ENCODE measurements at places on chromosomes 13 and 19.

DNA sequence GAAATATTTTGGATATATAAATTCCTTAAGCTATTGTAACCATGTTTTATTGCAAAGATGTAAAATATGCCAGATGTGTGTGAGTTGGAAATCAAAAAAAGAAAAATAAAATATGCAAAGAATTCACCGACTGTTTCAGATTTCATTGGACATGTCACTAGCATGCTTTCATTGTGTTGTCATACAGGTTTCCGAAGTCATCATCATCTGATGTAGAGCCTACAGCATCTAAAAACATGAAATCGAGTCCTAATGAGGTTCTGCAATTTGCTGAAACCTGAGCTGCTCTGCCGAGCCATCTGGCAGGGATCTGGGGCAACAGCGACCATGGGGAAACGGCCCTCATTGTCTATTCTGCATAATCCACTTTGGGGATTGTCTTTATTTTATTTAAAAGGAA, 196.1 kb upstream of the MAB21L1 start:
- DNase-seq, result peak; percentile 71

DNA sequence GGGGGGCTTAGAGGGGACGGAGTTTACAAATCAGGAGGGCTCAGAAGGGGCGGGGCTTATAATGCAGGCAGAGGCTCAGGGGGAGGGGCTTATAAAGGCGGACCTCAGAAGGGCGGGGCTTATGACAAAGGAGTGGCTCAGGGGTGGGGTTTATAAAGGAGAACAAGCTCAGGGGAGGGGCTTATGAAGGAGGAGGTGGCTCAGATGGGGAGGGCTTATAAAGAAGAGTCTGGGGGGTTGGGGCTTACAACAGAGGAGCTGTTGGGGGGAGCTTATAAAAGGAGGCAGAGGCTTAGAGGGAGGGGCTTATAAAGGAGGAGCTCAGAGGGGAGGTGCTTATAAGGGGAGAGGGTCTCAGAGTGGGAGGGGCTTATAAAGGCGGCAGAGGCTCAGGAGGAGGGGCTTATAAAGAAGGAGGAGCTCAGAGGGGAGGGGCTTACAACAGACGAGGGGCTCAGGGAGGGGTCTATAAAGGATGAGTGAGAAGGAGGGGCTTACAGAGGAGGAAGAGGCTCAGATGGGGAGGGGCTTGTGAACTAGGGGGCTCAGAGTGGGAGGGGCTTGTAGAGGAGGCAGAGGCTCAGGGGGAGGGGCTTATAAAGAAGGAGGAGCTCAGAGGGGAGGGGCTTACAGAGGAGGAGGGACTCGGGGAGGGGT, 1.0 kb downstream of the SMIM24 start:
- peak; percentile 63 for DNase-seq

GRCh38 chr13:80436571-80437169, 95.7 kb upstream of the SPRY2 start:
- DNase-seq, result no peak

- DNase-seq, result no peak
Measured at GRCh38 chr13:65855242-65855805, 1374.8 kb downstream of the PCDH9 start.

- DNase-seq, result peak; percentile 27
Measured at GRCh38 chr19:13819238-13819637, 24.0 kb downstream of the ZSWIM4 start.

GRCh38 chr13:80884056-80884785, 543.3 kb upstream of the SPRY2 start:
- no peak for DNase-seq

DNA sequence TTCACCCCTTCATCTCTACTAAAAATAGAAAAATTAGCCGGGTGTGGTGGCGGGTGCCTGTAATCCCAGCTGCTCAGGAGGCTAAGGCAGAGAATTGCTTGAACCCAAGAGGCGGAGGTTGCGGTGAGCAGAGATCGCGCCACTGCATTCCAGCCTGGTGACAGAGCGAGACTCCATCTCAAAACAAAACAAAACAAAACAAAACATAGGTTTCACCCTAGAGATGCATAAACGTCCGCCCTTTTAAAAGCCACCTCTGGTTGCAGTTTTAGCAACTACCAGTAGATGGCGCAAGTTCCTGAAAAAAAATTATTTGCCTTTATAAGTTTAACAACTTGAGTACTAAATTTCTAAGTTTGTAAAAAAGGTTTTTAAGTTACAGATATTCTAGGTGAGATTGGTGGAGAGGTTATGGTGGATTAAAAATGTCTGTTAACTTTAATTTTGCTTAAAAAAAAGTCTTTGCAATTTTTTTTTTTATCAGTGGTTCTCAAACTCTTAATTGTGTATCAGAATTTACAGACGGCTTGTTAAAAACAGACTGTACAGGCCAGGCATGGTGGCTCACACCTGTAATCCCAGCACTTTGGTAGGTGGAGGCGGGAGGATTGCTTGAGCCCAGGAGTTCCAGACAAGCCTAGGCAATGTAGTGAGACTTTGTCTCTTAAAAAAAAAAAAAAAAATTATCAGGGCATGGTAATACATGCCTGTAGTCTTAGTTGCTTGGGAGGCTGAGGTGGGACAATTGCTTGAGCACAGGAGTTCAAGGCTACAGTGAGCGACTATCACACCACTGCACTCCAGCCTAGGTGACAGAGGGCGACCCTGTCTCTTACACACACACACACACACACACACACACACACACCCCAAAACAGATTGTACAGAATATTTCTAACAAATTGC, 42.1 kb downstream of the NAA16 start:
- DNase-seq, result peak; percentile 33

GRCh38 chr19:1396019-1396767, 5.1 kb downstream of the GAMT start:
- DNase-seq, result no peak

GRCh38 chr13:99663908-99664307, 162.6 kb downstream of the TM9SF2 start:
- DNase-seq, result no peak

- DNase-seq, result no peak
Measured at GRCh38 chr19:15112385-15112784, 5.2 kb downstream of the SYDE1 start.

GRCh38 chr19:44718441-44719261, 19.7 kb downstream of the CEACAM16 start:
- DNase-seq, result no peak

DNA sequence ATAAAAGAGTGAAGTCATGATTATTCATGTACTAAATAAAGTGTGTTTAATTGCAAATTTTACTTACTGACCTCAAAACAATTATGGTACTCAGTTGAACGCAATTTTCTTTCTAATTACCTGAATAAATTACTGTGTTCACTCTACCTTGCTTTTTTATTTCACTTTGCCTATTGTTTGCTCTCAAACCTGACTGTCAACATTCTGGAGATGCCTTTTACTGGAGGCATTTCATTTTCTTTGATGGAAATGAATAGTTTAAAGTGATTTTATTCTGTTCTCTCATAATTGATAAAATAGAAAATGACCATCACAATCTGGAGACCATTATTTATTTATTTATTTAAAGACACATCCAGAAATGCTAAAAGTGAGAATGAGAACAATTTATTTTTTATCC, 811.5 kb upstream of the ATXN8OS start:
- no peak for DNase-seq

GRCh38 chr19:34365463-34366401, 736 bp downstream of the GPI start:
- peak; percentile 60 for DNase-seq

DNA sequence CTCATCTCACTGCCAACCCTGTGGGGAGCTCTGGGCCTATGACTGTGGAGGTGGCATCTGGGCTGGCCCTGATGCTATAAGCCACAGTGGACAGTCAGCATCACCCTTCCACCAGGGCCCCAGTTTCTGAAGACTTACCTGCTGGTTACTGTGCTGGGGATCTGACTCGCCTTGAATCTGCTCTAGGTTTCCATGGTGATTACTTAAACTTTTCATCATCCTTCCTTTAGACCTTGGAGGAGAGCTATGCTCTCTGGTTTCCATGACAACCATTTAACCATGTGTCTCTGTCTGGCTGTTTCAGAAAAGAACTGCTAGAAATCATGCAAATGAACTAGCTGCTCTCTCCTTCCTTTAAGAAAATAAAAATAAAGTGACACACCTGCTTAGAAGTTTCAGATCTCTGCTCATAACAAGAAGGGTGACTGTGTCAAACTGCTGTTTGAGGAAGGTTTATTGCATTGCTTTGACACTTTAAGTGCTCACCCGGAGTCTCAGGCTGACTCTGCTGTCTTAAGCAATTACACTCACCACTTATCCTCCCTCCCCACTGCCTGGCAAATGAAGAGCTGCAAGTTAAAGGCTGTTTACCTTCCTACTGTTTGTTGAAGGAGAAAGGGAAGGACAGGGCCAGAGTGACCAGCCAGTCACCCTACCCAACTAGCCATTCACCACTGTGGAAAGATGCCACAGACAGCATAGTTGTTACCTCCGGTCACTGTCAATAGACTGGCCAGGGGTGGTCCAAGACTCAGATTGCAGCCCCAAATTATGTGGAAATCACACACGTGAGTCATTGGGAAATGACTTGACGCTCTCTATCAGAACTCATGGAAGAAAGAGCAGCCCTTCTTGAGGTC, 87.6 kb downstream of the HSPH1 start:
- no peak for DNase-seq

- no peak for DNase-seq
Measured at GRCh38 chr19:58291943-58292342, 13.2 kb downstream of the ZNF8 start.

- DNase-seq, result no peak
Measured at GRCh38 chr13:96381681-96382080, 291.8 kb downstream of the HS6ST3 start.

GRCh38 chr13:32259116-32259515, 56.0 kb downstream of the ZAR1L start:
- no peak for DNase-seq

GRCh38 chr13:80140685-80141084, 200.2 kb downstream of the SPRY2 start:
- DNase-seq, result no peak

DNA sequence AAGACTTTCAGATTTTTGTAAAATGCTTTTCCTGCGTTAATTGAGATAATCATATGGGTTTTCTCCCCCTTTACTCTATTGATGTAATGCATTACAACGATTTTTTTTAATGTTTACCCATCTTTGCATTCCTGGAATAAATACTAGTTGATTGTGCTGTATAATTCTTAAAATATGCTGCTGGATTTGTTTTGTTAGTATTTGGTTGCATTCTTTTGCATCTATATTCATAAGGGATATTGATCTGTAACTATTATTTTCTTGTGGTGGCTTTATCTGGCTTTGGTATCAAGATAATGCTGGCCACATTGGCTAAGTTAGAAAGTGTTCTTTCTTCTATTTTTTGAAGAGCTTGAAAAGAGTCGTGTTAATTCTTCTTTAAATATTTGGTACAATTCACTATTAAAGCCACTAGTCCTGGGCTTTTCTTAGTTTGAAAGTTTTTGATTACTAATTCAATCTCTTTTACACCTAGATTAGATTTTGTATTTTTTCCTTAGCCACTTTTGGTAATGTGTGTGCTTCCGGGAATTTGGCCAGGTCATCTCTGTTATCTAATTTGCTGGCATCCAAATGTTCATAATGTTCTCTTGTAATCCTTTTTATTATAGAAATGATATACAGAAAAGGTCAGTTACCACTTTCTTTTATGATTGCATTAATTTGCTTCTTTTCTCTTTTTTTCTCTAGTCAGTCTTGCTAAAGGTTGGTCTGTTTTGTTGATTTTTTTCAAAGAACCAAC, 29.8 kb downstream of the KL start:
- DNase-seq, result no peak

DNA sequence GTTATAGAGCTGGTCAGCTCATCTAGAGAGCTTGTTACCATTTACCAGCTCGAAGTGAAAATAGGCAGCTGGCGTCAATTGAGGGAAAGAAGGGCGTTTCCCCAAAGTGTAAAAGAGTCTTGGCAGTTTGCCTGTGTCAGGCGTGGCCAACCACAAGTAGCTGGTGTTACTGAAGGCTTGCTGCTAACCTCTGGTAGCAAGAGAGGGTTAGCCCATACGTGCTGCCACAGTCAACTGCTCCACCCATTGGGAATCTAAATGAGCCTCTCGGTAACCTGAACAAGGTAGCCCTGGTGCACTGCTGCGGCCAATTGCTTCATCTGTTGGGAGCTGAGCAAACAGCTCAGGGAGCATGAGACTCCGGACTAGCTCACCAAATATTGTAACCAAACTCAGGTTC, 314.9 kb upstream of the SLITRK5 start:
- DNase-seq, result no peak

DNA sequence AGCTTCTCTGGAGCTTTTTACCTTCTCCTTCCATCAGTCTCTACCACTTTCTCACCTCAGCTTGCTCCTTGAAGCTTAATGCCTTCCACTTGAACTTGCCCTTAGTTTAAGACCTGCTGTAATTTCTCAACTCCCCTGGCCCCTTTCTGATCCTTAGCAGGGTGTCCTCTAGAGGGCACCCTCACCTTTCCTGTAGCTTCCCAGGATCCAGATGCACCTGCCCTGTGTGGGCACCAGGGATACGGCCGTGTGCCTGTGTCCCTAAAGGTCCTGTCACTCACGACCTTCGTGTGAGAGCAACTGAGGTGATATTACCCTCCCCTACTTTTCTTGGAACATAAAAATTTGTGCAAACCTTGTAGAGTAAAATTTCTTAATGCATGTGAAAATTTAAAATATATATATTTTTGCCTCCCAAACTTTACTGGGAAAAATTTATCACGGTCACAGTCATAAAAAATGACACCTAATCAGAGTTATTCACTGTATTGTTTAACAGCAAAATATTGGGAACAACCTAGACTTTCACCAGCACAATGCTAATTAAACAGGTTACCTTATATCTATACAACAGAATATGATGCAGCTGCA, 46.4 kb downstream of the PSG3 start:
- peak; percentile 50 for DNase-seq

DNA sequence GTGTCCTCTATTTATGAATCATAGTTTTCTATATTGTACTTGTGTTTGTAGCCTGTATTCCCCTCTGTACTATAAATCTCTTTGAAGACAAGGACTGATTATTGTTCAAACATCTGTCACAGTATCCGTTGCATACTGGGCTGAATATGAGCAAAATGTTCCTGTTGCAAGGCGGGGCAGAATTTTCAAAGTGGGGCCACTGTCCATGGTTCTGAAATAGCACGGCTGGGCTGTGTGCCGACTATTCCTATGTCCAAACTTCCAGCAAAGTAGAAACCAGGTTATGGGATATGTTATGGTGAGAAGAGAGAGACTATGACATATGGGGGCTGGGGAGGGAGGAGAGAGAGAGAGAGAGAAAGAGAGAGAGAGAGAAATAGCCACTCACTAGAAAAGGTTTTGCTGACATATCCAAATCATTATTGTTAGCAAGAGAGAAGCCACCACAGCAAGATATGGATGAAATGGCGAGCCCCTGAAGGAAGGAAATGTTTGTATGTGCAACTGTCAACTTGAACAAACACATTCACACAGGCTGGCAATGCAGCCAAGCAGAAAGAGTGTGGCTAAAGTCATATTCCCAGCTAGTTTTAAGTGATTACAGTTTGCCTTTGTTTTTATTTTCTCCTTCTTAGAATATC, 107.0 kb upstream of the GPR12 start:
- no peak for DNase-seq

- DNase-seq, result no peak
Measured at GRCh38 chr13:35499676-35500075, 23.2 kb upstream of the MAB21L1 start.

- DNase-seq, result no peak
Measured at GRCh38 chr19:41376998-41377365, 649 bp downstream of the TMEM91 start.

- no peak for DNase-seq
Measured at GRCh38 chr13:36553491-36553890, 120.3 kb upstream of the SERTM1 start.

Measured in D341Med (cell line).